Midbrain (tissue), 1 donor: ENCODE measurements at places on chromosomes 5 and 9.

- DNase-seq = no peak
These were observed 397.3 kb upstream of the KLF4 start for GRCh38 chr9:107886826-107887225.

DNA sequence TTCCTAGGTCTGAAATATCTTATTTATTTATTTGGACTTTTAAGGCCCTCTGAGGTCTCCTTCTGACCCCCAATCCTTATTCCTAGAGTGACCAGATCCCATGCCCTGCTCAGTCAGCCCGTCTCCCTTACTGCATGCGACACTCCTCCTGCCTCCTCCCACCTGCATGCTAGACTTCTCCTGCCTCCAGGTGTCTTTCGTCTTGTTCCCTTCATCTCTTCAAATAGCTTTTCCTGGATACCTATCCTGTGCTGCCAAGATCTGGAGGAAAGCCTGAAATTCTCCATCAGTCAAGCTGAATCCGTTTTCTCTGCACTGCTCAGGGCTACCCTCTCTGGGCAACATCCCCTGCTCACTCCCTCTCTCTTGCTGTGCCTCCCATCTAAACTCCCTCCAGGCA, 81.0 kb downstream of the PRDM6 start:
- DNase-seq = no peak

DNA sequence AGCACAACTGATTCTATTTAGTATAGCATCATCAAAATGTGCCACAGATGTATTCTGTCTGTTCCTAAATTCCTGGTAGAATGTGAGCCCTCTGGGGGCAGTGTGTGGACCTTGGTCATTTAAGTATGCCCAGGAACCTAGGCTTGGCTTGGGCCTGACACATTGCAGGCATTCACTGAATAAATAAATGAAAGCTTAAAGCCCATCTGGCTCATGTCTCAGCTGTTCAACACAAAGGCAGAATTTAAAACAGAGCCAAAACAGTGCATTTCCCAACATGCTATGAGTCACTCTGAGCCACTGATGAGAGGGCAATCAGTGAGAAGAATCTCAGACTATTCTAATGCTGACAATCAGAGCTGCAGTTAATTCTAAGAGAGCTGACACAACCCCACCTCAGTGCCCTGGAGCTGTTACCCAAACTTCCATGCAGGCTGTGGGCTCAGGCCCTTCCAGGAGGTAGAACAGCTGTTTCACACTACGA, 8.1 kb downstream of the FAM193B start:
- DNase-seq = peak; percentile 27

DNA sequence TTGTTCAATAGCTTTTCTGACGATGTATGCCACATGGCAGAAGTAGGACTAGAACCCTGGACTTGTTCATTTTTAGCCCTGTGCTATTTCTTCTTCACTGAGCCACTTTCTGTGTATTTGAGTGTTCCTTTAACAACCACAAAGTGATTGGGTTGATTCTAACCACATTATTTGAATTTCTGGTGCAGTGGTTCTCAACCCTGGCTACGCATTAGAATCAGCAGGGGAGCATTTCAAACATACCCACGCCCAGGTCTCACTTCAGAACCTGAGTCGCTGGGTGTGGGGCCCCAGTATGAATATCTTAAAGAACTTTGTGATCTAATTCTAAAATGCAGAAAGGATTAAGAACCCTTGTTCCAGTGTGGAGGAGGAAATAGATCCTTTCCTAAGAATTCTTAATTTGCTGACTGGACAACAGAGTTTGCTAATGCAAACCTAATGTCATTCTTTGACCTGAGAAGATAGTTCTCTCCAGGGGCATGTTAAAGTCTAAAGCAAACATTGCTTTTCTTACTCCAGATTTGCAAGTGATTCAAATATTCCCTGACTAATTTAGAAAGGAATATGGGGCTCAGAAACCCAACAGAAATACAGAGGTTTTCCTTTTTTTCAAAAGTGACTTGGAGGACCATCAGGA, 75.4 kb upstream of the GDNF start:
- no peak for DNase-seq

GRCh38 chr9:35424356-35425352, 65.3 kb upstream of the RUSC2 start:
- no peak for DNase-seq

DNA sequence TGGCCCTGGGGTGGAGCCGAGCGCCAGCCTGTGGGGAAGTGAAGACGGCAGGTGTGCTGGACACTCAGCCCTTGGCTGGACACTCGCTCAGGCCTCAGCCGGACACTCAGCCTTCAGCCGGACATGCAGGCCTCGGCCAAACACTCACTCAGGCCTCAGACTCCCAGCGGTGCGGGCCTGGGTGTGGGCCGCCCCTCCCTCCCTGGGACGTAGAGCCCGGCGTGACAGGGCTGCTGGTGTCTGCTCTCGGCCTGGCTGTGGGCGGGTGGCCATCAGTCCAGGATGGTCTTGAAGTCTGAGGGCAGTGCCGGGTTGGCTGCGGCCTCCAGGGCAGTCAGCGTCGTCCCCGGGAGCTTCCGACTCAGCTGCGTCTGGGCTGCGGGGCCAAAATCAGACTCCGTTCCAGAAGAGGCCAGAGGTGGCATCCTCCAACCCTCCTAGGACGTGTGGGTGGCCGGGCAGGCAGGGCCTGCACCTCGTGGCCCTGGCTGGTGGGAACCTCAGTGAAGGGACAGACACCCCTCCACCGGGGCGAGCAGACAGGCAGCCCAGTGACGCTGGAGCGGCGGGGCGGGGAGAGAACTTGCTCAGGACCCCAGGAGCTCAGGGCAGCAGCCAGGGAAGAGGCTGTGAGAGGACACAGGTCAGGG, 28.4 kb downstream of the SLC6A18 start:
- DNase-seq = no peak

DNA sequence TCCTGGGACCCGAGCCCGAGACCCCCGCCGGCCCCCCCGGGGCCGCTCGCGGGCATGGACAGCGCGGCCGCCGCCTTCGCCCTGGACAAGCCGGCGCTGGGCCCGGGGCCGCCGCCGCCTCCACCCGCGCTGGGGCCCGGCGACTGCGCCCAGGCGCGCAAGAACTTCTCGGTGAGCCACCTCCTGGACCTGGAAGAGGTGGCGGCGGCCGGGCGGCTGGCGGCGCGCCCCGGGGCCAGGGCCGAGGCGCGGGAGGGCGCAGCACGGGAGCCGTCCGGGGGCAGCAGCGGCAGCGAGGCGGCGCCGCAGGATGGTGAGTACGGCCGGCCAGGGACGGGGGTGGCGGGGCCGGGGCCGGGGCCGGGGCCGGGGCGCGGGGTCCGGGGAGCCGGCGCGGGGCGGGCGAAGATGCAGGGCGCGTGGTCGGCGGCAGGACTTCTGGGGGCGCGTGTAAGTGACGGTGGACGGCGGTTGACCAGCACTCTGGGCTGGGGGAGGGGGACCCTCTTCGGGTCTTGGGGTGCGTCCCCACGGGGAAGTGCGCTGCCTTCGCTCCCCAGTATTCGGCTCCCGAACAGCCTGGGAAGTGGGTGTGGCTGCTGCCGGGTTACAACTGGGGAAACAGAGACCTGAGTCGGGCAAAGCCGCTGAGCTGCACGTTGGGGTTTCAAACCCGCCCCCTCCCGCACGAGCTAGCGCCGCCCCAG, 520 bp downstream of the PRRX2 start:
- no peak for DNase-seq

DNA sequence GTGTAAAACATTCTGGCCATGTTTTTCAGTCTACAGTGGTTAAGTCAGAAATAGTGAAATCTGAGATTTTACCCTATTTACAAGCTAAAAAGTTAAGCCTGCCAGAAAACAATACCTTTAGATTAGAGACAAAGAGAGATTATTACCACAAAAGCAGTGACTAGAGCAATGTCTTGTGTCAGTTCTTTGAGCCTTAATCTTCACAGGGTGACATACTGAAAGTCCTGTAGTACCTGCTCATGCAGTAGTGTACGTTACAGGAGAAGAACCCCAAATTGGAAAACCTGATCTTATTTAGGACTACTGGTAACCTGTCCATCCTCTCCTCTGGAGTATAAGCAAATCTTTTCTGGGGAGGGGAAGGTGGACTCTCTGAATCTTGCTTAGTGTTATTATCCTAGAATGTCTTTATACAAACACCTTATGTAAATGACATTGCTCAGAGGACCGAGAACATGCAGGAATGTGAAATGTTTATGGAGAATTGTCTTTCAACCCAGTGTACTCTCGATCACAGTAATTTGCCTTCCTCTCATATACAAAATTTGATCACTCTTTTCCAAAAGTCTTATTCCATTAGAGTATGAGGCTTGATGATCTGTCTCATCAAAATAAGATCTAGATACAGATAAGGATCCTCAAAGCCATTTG, 55.7 kb downstream of the ERBIN start:
- no peak for DNase-seq

- no peak for DNase-seq
These were observed 30.1 kb downstream of the NIPSNAP3B start for GRCh38 chr9:104794070-104794469.

GRCh38 chr5:124623265-124623664, 123.2 kb downstream of the ZNF608 start:
- no peak for DNase-seq

GRCh38 chr9:6562201-6562600, 83.3 kb downstream of the GLDC start:
- no peak for DNase-seq

GRCh38 chr9:19725970-19726369, 62.9 kb downstream of the SLC24A2 start:
- no peak for DNase-seq

DNA sequence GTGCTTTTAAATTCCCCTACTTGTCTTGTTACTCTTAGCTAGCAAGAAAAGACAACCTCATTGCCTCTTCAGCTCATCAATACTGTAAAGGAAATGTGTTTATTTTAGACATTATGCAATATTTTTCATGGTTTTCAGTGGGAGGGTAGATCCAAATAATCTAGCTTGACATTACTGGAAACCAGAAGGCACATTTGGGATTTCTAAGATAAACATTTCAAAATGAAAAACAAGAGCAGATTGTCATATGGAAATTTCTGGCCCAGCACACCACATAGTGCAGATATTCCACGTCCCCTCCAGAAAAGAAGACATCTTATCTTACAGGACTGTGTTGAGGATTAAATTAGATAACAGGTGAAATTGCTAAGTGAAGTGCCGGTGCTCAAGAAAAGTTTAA, 296.9 kb downstream of the MSX2 start:
- no peak for DNase-seq

- no peak for DNase-seq
These were observed 175.2 kb upstream of the SMARCA2 start for GRCh38 chr9:1839909-1840308.

GRCh38 chr5:137666901-137667300, 69.0 kb downstream of the KLHL3 start:
- DNase-seq = no peak

DNA sequence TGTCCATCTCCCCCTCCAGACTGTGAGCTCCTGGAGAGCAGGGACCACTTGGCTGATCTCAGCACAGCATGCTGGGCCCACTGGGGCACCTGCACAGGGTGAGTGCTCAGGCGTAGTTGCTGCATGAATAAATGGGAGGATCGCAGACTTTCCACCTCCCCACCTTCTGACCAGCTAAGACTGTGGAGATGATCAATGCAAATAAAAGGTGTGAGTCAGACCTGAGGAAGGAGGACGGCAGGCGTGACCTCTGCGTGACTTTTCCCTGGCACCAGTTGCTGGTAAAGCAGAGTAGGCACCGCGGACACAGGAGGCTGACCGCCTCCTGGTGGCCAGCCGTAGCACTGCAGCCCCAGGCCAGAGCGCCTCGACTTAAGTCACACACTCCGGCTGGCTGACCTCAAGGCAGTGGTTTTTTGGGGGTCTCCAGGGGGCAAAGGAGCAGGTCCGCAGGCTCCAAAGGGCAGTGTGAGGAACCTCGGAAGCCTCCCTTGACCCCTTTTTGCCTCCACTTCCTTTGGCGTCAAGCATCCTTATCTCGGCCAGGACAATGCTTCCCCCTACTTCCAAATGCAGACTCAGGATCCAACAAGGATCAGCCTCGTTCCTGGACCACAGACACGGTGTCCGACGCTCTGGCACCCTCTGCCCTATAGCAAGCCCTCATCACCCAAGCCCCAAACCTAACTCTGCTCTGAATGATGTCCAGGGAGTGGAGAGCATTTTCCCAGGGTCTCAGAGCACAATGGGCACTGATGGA, 12.7 kb upstream of the TDRD7 start:
- DNase-seq = peak; percentile 26

- no peak for DNase-seq
These were observed 195.6 kb downstream of the ELAVL2 start for GRCh38 chr9:23630488-23630887.

DNA sequence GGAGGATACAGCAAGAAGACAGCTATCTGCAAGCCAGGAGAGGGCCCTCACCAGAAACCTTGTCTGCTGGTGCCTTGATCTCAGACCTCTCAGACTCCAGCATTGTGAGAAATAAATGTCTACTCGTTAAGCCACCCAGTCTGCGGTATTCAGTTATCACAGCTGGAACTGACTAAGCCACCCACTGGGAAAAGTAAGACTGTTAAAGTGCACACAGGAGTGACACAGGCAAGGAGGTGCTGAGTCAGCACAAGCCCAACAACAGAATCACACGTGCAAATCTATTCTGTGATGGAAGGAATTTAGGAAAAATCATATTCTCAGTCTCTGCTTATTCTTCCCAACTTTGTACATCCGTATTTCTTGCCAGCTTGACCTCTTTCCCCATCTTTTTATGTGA, 200.0 kb downstream of the NR2F1-AS1 start:
- DNase-seq = no peak

DNA sequence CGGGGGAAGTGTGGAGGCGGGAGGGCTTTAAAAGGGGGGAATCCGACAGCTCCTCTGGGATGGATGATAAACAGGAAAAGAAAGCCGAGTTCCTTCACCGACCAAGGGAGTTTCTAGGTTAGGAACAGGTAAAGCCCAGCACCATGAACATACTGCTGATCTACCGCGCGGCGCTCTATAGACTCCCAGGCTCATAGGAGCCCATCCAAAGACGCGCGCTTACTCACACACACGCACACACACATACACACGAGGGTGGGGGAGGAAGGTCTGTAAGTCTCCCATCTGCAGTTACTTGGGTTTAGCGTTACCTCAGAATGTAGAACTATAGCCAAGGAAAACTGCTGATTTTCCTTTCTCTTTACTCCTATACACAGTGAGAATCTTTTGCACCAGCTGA, 2.6 kb upstream of the GABRB2 start:
- DNase-seq = no peak

DNA sequence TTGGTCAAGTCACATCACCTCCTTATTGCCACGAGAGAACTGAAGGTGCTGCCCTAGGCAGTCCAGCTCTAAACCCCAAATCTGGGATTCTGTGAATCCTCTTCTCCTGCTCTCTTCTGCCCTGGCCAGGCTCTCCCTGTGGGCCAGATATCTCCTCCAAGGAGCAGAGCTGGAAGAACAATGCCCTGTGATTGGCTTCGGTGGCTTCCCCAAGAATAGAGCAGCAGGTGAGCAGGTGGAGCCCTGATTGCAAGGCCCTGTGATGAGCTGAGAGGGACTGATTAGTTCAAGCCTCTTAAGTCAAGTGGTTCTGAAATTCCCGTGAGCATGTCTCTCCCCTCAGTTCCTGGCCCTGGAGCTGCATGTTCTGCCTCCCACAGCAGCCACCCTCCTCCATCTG, 175.3 kb upstream of the BRINP1 start:
- no peak for DNase-seq

- DNase-seq = no peak
These were observed 213.5 kb upstream of the MVB12B start for GRCh38 chr9:126113176-126113575.
